ENCODE measurements at places on chromosomes 12 and 14.

DNA sequence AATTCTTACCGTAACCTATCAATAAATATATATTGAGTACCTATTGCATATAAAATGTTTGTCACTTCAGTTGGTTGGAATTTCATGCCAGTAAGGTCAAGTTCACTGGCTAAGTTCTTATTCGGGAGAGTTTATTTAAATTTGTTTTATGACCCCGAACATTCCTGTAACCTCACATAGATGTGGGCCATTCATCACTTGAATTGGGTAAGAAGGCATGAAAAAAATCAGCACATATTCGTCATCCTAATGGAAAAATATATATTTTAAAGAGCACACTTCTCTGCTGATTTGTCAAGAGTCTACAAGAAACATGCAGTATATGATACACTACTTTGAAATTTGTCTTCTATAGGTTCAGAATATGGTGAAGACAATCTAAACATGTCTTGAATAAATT, 263.4 kb downstream of the CCDC91 start:
- no peak for DNase-seq

DNA sequence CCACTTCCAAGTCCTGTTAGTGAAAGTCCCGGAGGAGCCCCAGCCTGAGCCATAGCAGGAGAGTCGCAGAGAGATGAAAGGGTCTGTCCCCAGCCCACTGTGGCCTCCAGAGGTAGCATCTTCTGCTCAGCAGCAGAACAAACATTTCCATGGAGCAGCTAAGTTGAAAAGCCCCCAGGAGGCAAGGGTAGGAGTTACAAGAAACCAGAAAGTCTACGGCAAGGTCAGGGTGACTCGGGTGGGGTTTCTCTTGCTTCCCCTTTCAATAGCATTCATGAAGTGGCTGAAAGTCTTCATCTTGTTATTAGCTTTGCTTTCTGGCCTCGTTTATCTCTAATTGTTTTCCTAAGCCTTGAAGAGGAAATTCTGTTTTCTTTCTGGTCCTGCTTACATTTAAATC, 151.2 kb upstream of the DIO3 start:
- DNase-seq: no peak

DNA sequence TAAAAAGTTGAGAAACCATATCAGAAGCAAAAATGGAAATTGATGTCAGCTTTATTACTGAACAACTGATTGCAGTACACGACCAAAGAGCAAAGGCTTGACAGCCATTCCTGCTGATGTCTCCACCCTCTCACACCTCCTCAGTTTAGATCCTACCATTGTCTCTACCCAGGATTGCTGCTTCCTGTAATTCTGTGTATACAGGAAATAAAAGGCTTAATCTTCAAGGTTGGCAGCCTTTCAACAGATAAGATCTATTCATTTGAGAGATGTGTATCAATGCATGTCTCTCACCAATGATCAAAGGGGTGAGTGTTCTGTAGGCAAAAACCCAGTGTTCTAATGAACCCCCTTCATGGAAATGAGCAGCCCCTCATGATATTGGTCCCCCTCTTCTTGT, 27.0 kb downstream of the SLCO1C1 start:
- DNase-seq: no peak

GRCh38 chr12:56288705-56289387, 11.3 kb downstream of the CS start:
- DNase-seq: no peak

DNA sequence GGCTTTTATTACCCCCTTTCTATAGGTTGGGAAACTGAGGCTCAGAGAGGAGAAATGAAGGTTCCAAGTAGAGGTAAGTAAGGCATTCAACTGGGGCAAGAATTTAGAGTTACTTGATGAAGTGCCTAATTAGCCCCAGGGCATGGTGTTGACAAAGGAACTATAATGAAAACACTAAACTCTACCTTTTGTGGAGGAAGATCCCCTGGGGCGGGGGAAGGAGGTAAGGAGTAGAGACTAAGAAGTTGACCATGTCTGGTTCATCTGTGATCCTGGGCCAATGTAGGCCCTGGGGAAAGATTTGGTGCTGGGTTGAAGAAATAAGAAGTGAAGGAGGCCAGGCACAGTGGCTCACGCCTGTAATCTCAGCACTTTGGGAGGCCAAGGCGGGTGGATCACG, 16.2 kb upstream of the COX6A1 start:
- no peak for DNase-seq

GRCh38 chr12:66118240-66118891, 12.2 kb downstream of the LLPH start:
- DNase-seq: no peak

DNA sequence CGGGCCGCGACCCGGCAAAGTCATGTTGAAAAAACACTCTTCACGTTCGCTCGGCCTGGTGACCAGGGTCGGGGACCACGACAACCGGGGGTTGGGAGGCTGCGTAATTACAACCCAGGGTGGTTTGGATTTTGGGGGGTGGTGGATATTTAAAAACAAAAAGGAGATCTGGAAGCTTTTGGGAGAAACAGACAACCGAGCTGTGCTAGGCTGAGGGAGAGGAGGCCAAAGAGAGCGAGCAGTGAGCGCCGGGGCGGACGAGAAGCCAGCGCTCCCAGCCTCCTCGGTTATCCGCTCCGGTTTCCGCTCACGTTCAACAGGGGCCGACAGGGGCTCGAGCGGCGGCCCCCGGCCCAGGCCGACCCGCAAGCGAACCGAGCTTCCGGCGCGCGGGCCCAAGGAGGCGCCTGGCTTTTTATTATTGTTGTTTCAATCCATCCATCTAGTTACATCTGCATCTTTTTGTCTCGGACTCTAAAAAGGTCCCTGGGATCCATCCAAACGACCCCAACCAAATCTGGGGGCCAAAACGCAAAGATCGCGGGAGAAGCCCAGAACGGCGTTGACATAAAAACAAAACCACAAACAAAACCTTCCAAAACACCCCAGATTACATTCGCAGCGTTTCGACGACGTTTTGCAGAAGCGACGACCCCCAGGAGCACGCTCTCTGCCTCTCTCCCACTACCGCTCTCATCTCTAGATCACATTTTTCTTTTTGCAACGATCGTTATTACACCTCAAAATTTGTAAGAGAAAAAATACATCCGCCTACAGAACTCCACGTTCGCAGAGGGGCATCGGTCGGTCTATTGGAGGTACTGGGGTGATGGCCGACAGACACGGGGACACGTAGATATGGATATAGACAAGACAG, 771 bp downstream of the OTX2 start:
- no peak for DNase-seq

- DNase-seq: no peak
Measured at GRCh38 chr14:34237677-34238076, 224.4 kb downstream of the SPTSSA start.

GRCh38 chr14:97106166-97106565, 309.0 kb downstream of the VRK1 start:
- DNase-seq: no peak

DNA sequence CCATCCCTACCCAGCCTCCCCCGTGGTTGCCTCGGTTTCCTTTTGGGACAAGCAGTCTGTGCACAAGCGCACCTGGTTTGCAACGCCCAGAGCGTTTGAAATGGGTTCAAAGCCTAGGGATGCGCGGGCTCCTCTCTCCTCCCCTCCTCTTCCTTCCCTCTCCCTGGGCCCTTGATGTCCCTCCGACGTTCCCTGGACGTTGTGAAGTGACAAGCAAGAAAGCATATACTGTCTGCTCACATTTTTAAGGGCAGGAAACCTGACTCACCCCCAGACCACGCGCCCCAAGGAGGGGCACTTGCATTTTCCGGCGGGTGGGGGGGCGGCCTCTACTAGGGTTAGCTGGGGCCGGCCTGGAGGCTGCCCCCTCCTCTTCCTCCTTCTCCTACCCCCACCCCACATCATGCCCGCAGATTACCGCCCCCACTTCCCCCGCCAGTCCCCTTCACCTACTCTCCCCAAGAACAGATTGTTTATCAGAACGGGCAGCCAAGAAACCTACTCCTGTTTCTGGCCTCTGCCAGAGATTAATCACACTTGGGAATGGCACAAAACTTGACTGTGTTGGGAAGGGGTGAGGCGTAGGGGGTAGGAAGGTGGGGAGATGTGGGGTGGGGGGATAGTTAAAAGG, 9.5 kb upstream of the IRF2BPL start:
- peak; percentile 49 for DNase-seq

DNA sequence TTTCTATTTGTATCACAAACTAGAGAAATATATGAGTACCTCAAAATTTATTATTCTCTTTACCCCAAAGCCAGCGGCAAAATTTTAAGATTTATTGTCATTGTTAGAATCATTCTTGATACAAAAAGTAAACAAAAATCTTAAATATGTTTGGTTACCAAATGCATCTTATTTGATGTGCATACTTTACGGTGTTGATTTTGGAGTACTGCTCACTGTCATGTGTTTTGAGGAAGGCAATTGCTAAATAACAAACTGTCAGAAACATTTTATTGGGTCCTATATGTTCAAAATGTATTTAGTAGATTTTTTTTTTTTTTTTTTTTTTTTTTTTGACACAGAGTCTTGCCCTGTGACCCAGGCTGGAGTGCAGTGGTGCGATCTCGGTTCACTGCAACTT, 124.9 kb downstream of the PTPRR start:
- no peak for DNase-seq

- no peak for DNase-seq
Measured at GRCh38 chr14:42931308-42931707, 1324.6 kb downstream of the LRFN5 start.

DNA sequence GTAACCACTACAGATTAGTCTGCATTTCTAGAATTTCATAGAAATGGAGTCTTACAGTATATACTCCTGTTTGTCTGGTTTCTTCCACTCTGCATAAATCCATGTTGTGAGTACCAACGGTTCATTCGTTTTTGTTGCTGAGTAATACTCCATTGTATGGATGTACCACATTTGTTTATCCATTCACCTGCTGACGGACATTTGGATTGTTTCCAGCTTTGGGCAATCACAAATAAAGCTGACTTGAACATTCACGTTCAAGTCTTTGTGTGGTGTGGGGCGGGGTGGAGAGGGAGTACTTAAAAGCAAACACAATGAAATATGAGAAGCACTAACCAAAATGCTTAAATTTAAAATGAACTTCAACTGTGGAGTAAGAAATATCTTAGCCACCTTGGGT, 7.1 kb downstream of the HECTD4 start:
- no peak for DNase-seq

DNA sequence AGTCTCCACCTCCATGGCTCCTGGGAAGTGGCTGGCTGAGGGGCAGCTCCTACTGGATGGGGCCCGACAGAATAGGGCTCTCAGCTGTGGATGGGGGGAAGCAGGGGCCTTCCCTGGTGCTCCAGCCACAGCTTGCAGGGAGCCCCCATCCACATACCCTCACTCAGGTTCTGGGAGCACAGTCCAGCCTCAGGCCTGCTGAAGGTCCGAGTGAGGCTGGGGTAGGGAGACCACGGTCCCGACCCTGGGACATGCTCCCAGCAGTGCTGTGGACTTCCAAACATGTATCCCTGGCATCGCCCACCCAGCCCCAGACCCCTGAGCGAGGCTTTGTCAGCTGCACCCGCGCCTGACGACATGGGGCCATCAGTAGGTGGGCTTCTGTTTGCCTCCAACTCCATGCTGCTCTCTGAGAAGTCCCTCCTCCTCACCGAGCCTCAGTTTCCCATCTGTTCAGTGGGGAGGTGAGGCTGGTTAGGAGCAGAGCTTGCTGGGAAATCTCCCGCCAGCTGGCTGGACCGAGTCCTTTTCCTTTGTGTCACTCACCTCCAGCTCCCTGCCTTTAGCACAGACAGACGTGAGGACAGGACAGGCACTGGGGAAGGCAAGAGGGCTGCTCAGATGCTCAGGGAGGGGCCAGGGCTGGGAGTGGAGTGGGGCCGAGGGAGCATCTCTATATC, 9.1 kb upstream of the ATG101 start:
- no peak for DNase-seq

GRCh38 chr12:94710933-94711332, 60.6 kb upstream of the TMCC3 start:
- DNase-seq: peak; percentile 4

- DNase-seq: no peak
Measured at GRCh38 chr14:59848671-59849070, 21.9 kb downstream of the RTN1 start.

- no peak for DNase-seq
Measured at GRCh38 chr14:95611293-95611880, 74.8 kb upstream of the TCL1B start.

DNA sequence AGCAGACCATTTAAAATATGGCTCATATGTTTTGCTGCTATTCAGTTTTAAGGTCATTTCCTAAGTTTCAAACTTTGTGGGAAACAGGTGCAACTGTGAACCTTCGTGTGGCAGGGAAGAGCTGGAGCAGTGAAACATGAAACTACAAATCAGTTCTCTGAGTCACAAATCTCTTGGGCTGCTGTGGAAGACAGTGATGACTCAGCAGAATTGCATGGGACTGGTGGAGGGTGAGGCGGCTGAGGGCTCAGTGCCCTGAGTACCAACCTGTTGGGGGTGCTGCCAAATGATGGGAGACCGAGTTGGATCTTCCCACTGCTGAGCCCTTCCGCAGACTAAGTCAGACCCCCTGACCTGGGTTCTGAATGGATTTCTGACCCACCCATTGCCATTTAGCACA, 8.4 kb upstream of the CALM1 start:
- DNase-seq: no peak

DNA sequence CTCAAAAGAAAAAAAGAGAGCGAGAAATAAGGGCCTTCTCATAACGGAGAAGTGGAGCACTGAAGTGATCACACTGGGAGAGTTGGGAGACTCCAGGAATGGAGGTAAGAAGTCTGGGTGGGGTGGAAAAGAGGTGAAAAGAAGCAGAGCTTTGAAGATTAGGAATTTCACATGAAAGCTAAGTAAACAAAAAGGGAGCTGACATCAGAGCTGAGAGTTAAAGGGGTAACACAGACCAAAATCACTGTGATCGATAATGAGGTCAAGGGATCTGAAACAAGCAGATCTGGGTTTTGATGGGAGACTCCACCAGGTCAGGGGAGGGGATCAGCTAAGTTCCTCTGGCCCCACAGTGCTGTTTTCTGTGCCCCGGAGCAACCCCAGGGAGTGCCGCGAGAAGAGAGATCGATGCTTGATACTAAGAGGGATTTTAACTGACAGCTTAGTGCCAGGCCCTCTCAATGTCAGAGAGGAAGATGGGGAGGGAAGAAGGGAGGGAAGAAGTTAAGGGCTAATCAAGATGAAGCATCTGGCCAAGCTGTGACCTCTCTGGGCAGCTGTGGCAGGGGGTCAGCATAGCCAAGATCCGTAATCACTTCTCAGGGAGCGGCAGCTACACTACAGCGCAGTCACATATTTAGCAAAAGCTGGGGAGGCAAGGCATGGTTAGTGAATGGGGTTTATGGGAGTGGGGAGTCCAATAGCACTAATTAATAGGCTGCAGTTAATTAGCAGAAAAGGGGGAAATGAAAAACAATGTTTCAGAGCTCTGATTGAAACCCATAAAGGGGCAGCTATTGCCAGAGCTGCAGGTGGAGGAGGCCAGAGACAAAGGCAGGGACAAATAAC, 8.0 kb downstream of the AQP6 start:
- DNase-seq: no peak

GRCh38 chr12:116318576-116319232, 41.2 kb upstream of the MED13L start:
- DNase-seq: no peak

- DNase-seq: no peak
Measured at GRCh38 chr14:102275866-102276265, 29.1 kb downstream of the MOK start.

GRCh38 chr14:99800781-99801180, 7.6 kb downstream of the EML1 start:
- no peak for DNase-seq

GRCh38 chr14:50826681-50827080, 4.3 kb downstream of the NIN start:
- DNase-seq: no peak
